ENCODE measurements at places on chromosomes 2 and 18.

DNA sequence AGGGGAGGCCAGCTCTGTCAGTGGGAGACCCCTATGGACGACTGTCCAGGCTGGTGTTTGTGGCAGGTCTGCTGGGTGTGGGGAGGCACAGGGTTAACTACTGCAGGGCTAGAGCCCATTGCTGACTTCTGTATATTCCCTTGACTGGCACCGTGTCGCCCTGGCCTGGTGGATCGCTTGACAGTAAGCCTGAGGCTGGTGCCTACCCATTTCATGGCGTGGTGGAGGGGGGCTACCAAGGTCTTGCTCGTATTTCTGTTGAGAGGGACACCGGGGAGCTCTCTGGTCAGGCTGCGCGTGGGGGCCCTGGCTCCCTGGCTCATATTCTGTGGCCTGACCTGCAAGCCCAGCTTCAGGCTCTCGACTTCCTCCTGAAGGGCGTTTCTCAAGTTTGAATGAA is 119.7 kb downstream of the ACOXL start:
- DNase-seq = no peak

- DNase-seq = no peak
These were observed 108.2 kb downstream of the RHBDD1 start for GRCh38 chr2:226943862-226944620.

GRCh38 chr2:187976259-187976985 is 315.3 kb upstream of the GULP1 start:
- DNase-seq = no peak

GRCh38 chr2:19883486-19883885 is 18.3 kb downstream of the TTC32 start:
- no peak for DNase-seq

DNA sequence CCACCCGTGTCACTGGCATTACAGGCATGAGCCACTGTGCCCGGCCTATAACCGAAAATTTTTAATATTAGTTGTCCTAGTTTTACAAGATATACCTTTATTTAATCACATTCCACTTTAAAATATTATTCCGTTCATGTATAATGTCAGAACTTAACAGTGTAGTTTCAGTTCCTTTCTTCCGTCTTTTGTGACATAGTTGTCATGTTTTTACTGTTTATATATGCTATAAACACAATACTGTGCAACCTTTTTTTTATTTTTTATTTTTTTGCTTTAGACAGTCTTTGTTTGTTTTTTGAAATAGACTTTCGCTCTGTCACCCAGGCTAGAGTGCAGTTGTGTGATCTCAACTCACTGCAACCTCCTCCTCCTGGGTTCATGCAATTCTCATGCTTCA is 129.5 kb upstream of the TTC27 start:
- no peak for DNase-seq

GRCh38 chr18:35063875-35064690 is 22.9 kb downstream of the MAPRE2 start:
- DNase-seq = no peak

DNA sequence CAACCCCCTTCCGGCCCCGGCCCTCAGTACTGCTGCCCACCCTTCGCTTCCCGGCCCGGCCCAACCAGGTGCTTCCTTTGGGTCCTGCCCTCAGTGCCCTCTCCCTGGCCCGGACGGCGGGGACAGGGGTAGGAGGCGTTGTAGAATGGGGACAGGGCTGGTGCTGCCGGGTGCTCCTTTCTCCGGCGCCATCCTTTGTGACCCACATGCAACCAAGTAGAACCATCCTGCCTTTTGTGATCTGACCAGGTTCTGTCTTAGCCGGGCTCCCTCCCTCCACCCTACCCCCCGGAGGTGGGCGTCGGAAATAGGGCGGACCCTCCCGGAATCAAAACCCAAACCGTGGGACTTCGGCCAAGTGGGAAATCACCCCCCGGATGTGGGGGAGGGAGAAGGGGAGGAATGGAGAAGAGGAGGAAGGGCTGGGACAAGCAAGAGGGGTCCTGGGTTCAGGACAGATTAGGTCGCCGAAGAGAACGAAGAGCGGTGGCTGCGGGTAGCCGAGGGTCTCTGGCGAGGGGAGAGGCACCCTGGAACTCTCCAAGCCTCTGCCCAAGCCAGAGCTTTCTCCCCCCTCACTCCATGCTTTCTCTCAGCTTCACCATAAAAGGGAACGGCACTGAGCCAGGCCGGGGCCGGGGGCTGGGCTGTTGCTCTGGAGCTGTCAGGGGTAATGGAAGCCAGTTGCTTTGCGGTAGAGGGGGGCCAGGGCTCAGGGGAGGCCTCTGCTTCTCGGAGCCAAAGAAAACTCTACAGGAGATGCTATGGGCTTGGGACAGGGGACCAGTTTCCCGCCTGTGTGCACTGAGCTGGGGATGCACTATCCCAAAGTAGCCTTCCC is 756 bp upstream of the OST4 start:
- DNase-seq = no peak

GRCh38 chr2:178152977-178153376 is 40.7 kb downstream of the RBM45 start:
- no peak for DNase-seq

- no peak for DNase-seq
These were observed 122.6 kb downstream of the SMAD7 start for GRCh38 chr18:48828194-48828545.

DNA sequence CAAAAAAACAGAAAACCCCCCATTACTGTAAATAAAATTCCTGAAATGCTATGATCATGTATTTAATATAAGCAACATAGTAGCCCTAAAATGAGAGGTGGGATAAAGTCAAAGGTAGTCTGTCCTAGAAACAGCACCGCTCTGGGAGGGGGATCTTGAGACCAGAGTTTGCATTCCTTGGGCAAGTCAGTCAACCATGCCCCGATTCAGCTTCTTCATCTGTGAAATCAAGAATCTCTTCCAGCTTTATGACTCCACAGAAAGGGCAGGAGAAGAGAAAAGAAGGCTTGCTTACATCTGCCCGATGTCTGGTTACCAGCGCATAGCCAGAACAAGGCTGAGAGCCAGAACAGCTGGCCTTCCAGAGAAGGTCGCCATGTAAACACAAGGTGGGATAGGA is 2.1 kb upstream of the FBLN7 start:
- DNase-seq = no peak

DNA sequence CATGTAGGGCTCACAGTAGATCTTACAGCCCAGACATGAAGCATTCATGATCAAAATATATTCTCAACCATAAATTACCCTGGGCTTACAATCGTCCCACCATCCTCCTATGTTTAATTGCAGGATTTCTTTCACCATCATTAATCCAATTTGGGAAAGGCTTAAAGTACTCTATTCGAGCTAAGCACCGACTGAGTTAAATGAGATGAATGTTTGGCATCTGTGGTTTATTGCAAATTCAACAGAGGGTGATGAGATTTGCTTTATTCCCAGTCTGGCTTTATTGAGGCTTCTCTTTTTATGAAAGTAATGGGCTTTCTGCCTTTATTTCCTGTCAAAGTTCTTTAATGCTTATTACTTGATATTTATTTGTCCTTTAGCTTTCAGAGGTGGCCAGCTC is 159.0 kb downstream of the METTL4 start:
- DNase-seq = no peak

DNA sequence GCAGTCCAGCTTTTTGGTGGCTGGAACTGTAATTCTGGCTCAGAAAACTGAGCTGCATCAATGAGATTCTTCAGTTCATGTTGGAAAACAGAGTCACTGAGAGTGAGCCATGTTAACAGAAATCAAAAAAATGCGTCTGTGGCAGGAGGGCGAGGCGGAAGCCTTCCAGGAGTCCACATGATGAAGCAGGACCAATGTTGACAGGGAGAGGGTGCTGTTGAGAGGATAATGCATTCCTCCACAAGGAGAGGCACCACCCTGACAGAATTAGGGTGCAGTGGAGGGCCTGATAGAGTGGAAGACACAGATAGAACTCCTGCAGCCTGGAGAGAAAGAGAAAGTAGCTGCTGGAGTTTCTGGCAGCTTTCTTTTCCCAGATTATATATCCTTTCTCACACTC is 111.5 kb downstream of the MGAT5 start:
- DNase-seq = no peak

GRCh38 chr2:191835539-191836350 is 11.1 kb downstream of the CAVIN2 start:
- no peak for DNase-seq

DNA sequence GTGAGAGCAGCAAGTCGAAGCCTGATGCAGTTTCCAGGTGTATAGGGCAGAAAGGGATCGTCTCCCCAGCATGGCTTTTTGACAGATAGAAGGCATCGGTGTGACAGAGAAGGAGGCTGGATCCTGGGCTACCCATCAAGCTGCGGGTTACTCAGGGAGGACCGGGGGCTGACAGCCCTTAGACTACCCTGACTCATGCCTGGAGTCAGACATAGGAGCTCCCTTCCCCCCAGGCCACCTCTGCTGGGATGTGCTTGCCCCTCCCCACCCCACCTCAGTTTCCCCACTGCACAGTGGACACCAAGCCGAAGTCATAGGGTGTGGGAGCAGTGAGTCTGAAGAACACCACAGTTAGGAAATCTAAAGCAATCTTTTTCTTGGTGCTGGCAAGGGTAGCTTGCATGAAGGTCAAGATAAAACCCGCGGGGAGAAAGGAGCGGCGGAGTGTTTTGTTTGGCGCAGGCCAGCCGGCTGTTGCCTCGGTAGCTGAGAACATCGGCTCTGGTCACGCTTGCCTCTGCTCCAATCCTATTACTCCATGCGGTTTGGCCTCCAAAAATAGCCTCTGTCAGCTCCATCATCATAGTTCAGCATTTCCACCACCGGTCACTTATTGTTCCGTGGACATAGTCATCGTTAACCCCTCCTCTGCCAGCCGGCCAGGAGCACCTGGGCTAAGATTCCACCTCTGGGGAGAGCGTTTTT is 169.2 kb upstream of the GLI2 start:
- no peak for DNase-seq

DNA sequence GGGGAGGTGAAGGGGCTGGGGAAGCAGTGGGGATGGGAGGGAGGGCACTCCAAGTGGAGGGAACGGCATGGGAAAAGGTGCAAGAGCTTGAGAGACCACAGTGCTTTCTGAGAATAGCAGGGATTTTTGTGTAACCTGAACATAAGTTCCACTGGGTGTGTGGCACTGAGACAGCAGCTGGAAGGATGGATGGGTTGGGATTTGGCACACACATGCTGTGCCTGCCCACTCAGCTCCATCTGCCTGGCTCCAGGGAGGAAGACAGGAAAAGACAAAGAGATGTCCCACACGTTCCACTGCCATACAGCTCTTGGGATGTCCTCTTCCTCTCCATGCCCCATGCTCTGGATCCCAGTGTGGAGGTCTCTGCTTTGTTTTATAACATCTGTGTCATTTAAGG is 114.1 kb upstream of the TEX51 start:
- no peak for DNase-seq

DNA sequence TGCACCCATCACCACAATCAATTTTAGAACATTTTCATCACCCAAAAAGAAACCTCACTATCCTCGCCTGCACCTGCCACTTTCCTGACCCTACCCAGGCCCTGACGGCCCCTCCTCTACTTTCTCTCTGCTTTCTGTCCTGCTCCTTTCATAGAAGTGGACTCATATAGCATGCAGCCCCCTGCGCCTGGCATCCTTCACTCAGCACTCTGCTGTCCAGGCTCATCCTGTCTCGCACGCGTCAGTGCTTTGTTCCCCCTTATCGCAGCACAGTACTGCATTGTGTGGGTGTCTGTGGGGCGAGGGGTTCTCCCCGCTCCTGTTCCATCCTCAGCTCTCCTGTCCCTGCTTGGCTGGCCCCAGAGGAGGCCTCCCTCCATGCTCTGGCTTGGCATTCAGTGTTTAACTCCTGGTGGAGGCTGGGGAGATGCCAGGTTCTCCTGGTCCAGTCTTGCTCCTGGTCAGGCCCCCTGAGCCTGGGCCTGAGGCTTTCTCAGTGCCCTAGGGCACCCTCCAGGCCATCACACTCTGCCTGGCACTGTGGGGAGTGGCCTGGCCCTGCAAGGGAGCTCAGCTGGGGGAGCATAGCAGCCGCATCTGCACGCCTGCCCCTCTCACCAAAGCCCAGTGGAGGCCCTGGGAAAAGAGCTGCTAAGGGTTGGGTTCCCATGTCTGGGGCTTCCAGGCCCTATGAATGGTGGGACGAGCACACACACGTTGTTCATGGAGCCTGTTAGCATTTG is 6.6 kb upstream of the TUBB6 start:
- DNase-seq = no peak

- no peak for DNase-seq
These were observed 2091.1 kb upstream of the PIK3C3 start for GRCh38 chr18:39863916-39864315.

DNA sequence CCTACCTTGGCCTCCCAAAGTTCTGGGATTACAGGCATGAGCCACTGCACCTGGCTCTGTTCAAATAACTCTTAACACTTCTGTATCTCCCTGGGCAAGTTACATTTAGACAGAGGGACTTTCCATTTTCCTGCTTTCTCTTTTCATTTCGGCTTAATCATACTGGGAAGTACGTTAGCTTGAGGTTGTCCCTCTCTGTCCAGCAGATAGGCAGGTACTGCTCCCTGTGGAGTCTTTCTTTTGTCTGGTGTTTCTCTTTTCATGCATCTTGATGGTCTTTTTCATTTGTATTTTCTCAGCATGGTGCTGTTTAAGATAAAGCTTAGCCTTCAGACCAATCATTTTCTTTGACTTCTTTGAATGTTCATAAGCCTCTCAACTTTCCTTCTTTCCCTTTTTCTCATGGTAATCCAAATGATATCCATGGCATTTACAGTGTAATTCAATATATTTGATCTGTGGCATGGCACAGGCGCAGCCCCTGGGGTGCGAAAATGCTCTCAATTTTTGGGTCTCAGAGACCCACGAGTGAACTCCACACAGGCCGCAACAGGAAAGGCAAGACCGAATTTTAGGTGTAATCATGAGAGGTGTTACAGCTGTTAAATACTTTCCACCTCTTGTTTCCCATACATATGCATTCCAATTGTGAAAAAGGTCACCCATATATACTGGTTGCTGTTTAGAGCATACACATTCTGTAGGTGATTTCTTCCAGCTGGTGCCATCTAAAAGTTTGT is 99.9 kb upstream of the MYO3B start:
- no peak for DNase-seq

DNA sequence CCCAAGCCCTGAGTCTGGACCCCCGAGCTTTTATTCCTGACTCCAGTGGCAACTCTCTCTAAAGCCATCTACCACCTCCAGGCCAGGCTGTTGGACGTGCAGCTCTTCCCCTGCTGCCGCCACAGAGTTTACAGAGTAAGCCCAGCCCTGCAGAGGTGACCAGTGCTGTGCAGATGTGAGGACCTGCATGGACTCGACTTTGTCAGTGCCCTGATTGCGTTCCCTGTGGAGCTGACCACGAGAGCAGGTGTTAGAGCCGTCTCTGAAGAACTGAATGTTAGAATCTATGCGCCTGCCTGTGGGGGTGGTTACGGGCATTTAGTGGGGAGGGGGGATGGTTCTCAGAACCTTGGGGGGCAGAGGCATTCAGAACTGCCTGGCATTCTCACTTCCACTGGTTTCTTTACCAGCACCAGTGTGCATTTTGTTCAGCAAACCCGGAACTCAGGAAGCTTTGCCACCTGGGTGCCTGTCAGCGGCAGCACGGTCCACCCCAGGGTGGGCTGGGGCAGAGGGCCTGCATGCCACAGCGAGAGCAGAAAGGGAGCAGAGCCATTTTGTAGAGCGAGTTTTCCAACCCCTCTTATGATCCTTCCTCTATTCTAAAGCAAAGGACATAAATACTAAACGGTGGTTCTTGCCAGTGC is 137.9 kb downstream of the KLHL29 start:
- DNase-seq = no peak

Data from CD8-positive, alpha-beta memory T cell (primary cell).